ENCODE measurements at places on chromosomes 5 and 9.

DNA sequence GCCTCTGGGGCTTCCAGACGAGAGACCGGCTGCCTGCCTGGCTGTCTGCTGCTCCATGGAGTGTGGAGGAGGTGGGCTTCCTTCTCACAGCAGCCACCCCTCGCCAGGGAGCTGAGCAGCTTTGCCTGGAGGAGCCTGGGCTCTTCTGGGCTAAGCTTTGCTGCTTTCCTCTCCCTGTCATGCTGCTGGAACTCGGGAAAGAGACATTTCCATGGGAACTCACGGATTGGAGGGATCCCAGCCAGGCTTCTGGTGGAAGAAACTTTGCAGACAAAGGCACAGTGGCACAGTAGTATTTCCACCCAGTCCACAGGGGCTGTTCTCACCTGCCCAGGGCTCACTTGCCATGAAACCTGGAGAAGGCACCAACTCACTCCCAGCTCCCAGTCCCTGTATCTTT lies 5.6 kb upstream of the NTNG2 start:
- no peak for DNase-seq

DNA sequence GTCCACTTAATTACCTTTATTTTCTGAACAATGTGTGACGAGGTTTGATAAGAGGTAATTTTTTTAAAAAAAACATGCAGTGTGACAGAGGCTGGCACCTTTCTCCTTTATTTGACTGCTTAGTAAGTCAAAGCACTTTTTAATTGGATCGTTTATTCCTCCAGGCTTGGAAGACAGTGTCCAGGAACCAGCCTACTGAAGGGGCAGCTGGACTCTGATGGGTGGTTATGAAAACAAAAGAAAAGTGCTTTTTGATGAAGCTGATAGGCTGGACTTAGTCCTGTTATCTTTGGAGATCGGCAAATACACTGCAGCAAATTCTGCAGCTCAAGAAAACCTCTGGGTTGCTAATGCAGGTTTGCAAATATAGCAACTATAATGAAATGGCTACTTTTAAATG lies 141.7 kb downstream of the DCP2 start:
- no peak for DNase-seq

DNA sequence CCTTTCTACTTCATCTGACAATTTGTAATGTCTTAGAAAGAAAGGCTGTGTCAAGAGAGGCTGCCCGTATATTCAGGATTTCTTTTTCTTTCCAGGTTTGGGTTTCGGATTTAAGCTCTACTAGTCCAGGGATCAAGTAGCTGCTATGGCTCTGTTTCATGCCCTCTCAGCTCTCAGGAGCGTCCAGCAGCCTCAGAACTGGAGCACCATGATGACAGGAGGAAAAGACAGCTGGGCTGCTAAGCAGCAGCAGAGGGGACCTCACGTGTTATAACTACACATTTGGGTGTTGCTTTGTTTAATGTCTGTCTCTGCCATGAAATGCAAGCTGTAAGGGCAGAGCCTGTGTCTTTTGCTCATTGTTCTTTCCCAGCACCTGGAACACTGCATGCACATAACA lies 28.5 kb downstream of the TBC1D2 start:
- DNase-seq, result no peak

DNA sequence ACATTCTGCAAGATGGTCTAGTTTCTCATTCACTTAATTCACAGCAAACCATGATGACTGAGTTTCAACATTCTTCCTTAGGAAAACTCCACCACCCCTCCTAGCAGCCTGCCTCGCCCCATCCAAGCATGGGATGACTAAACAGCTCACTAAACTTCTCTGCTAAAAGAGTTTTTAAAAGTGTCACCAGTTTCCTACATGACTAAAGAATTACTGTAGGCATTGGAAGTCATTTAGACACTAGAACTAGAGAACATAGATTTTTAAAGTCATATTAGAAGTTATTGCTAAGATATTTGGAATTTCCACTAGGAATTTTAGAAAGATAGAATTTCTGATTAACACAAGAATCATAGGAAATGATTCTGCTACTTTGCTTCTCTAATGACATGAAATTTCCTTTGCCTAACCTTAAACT lies 5.5 kb upstream of the ESM1 start:
- no peak for DNase-seq

GRCh38 chr9:137470785-137471184 lies 11.7 kb upstream of the NSMF start:
- no peak for DNase-seq

DNA sequence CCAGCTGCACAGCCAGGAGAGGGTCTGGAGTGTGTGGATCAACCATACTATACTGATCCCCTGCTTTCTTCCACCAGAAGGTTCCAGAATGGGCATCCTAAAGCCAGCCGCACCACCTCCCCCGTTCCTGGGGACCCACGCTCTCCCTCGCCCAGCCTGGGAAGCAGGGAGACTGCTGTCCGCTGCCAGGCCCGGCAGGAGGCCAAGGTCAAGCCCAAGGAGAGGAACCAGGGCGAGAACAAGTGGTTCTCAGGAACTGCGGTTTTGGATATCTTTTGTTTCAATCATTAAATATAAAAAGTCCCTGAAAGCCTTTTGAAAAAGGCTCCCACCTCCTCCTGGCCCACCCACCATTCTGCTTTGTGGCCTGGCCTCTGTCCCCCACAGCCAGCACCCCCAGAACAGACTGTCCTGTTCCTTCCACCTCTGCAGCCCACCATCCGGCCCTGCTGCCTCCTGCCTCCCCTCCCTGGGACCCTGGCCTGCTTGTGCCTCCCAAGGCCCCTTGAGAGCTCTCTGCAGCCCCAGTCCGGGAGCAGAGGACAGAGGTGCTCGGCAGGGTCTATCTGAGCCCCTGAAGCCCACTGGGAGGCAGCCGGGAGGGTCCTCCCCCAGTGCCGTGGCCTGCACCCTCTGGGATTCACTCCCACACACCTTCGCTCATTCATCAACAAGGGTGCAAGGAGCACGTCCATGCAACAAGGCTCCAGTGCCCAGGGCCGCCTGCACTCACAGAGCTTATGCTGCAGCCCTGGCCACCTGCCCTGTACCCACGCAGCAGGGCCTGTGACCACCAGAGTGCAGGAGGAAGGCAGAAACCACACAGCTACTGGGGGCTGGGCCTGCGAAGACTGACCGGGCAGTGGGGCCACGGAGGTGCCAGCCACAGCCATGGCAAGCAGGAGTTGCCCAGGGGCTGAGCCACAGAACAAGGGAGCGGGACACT lies 614 bp upstream of the LCN6 start:
- DNase-seq, result no peak

- DNase-seq, result no peak
Observed at GRCh38 chr5:147504011-147504410, 5.9 kb downstream of the DPYSL3 start.
